ENCODE measurements at places on chromosomes 3 and 15. TPM values are rescaled to one million over a fixed set of nuclear protein-coding genes. Genes with fewer than 3 reads are reported as not detected.

DNA sequence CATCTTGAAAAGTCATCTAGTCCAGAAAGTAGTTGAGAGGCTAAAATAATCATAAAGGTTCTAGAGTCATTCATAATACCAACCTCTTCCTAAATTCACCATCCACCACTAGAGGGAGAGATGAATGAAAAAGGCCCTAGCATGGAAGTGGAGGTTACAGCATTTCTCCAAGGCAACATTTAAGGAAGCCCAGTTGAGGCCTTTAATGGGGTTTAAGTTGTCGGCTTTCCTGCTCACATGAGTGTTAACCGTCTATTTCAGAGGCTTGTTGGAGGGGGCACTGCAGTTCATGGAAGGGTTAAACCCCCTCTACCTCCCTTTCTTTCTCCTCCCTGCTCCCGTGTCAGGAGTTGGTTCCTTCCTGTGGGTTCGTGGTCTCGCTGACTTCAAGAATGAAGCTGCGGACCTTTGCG lies 3.8 kb upstream of the SLCO3A1 start:
- peak; percentile 37 for DNase-seq

DNA sequence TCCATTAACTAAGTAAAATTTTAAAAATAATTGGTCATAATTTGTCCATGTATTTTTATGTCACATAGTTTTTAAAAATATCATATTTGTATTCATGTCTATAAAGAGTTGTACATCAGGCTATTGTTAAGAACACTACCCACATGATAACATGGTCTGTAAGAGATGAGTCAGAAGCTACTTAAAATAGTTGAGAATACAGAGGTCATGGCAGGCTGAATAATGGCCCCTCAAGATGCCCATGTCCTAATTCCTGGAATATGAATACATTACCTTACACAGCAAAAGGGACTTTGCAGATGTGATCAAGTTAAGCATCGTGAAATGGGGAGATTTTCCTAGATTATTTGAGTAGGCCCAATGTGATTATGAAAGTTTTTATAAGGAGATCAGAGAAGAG lies 782.9 kb upstream of the GOLIM4 start:
- peak; percentile 74 for DNase-seq

DNA sequence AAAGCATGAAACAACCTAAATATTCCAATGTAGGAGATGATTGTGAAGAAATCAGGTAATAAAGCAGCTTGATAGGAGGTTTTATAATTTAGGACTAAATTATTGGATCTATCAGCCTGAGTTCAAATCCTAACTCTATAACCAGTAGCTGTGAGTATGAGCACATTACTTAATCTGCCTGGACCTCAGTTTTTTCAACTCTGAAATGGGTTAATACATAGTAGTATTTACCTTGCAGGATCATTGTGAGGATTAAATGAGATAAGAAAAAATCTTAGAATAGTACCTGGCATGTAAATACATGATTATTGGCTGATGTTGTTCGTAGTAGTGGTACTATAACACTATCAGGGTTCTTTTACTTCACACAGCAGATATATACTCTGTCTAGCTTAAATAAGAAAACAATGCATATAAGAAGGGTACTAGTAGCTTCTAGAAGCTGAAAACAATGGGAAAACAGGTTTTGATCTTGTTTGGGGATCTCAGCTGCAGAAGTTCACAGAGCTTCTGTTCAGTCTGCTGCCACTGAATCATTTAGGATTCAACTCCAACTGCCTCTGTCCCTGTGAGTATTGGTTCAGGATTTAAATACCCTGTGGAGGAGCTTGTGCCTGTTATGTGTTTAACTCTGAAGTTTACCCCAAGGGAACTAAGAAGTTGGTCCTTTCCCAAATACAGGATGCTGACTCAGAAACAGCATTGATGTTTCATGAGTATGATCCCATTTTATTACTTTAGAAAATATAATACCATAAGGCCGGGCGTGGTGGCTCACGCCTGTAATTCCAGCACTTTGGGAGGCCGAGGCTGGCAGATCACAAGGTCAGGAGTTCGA lies 34.2 kb downstream of the KAT2B start:
- no peak for DNase-seq

- no peak for DNase-seq
These were observed 80.2 kb upstream of the ACP3 start for GRCh38 chr3:132236701-132237651.

GRCh38 chr3:178260887-178261565 lies 275.2 kb upstream of the KCNMB2 start:
- no peak for DNase-seq

DNA sequence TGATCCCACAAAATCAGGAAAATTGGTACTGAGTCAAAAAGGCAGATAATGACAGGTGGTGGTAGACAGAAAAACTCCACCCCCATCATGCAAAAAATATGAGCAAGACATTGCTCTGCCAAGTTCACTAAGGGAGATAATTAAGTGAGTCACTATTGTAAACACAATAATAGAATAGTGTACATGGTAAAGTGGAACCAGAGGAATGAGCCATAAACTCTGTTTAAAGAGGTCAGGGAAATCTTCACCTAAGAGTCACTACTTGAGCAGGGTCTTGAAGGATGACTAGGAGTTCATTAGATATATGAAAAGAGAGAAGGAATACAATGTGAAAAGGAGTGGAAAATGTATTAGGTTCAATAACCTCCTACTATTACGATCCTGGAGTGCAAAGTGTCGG lies 213.4 kb upstream of the PEX5L start:
- peak; percentile 54 for DNase-seq

DNA sequence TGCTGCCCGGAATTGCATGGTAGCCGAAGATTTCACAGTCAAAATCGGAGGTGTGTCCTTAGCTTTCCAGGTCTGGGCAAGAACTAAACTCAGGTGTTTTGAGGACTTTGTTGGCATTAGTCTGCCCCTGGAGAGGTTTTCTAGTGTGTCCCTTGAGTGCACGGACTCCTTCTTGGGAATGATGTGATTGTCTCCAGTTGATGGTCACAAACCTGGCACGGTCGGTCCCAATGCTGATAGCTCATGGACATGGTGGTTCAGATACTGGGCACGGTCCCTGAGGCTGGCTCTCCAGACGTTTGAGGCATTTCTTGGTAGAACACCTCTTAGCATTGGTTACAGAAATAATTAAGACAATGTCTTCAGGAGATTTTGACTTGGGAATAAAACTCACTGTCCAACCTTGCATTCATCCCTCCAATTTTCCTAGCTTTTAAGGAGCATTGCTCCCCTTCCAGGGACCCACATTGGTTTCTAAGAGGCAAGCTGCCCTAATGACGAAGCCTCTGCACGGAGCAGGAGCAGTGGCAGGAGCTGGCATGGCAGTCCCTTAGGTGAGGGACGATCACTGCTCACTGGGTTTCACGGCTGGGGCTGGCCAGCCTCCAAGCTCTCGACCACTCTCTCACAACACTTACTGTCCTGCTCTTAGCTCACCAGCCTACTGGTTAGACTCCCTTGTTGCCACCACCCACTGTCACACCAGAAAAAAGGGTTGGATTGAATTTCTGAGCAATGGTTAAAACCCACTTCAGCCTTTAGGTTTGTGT lies 68.1 kb downstream of the PGPEP1L start:
- no peak for DNase-seq

DNA sequence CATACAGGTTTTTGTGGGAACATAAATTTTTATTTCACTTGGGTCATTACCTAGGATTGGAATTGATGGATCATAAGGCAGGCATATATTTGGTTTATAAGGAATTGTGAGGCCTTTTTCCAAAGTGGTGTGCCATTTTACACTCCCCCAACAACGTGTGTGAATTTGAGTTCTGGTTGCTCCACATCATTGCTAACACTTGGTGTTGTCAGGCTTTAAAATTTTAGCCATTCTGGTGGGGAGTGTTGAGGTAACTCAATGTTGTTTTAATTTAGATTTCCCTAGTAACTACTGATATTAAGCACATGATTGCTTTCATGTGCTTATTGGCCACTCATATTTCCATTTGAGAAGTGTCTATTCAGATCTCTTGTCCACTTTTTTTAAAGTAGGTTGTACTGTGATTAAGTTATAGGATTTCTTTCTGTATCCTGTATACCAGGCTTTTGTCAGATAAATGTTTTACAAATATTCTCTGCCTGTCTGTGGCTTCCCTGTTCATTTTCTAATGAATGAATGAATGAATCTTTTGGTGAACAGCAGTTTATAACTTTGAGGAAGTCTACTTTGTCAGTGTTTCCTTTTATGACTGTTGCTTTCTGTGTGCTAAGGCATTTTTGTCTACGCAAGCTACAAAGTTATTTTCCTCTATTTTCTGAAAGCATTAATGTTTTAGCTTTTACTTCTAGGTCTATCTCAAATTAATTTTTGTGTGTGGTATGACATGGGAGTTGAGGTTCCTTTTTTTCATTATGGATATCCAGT lies 17.9 kb upstream of the NR2C2 start:
- no peak for DNase-seq

- no peak for DNase-seq
These were observed 44.1 kb downstream of the LRIG1 start for GRCh38 chr3:66456711-66457173.

DNA sequence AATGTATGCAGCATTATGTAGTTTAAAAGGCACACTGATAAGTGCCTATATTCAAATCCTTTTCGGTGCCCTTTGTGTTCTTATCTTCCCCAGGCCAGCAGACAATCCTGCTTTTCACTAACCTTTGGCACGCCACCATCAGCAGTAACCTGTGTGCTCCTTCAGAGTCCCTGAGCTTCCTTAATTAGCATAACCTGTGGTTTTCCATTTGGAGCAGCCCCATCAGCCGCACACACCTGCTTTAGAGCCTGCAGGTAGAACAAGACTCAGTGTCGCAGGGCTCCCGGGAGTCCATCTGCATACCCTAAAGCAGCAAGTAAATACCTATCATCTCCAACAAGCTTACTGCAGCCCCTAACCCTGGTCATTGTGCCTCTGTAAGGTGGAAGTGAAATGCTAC lies 755.1 kb downstream of the ROBO2 start:
- no peak for DNase-seq

- DNase-seq = no peak
These were observed 241.2 kb downstream of the NTRK3 start for GRCh38 chr15:88015228-88015860.

GRCh38 chr15:101827257-101827656 lies 15.3 kb downstream of the OR4F15 start:
- peak; percentile 49 for DNase-seq

- peak; percentile 29 for DNase-seq
These were observed 325.5 kb downstream of the CHST2 start for GRCh38 chr3:143445118-143445517.

DNA sequence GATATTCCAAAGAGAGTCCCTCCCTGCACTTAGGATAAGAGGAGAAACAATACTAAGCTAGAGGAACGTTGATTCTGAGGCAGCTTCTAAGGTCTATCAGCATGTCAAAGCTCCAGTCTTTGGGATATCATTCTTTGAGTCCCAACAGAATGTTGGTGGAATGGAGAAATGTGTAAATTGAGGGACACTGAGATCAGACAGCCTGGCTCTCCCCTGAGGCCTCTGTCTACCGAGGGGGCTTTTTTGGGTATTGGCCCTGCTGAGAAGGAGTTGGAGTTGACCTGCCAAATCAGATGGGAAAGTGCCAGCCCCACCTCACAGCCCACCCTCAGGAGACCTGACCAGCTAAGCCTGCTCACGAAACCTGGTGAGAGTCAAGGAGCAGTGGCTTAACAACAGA lies 27.6 kb upstream of the LRTM1 start:
- DNase-seq = no peak

DNA sequence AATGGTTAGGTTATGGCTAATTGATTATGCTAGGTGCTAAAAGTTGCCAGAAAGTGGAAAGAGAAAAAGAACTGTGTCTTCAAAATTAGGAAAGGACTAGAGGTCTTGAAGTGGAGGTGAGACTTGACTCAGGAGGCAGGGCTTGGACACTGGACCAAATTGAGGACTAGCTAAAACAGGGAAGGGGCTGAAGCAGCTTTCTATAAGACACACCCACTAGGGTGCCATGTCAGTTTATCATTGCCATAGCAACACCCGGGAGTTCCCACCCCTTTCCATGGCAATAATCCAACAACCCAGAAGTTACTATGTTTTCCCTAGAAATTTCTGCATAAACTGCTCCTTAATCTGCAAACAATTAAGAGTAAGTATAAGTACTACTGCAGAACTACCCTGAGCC lies 42.9 kb upstream of the MITF start:
- no peak for DNase-seq

Gene SST
- 0.77 TPM for total RNA-seq

Gene ACSBG1
- not detected for total RNA-seq

Gene COL6A5
- total RNA-seq = 0.05 TPM

Gene ADAMTS17
- total RNA-seq = 0.27 TPM

Gene GRAMD2A
- total RNA-seq = 0.77 TPM

Gene CDV3
- 290 TPM for total RNA-seq

Gene FEZF2
- total RNA-seq = not detected

Gene FGF7
- total RNA-seq = 0.26 TPM

All from astrocyte (in vitro differentiated cells and primary cell).